ENCODE measurements at places on chromosomes 1 and 21.

GRCh38 chr1:18640228-18641004 is 9.8 kb downstream of the PAX7 start:
- DNase-seq: no peak

GRCh38 chr1:247113094-247113497 is 8.9 kb upstream of the ZNF669 start:
- DNase-seq: no peak

- no peak for DNase-seq
Measured at GRCh38 chr1:60916906-60917305, 165.5 kb upstream of the NFIA start.

DNA sequence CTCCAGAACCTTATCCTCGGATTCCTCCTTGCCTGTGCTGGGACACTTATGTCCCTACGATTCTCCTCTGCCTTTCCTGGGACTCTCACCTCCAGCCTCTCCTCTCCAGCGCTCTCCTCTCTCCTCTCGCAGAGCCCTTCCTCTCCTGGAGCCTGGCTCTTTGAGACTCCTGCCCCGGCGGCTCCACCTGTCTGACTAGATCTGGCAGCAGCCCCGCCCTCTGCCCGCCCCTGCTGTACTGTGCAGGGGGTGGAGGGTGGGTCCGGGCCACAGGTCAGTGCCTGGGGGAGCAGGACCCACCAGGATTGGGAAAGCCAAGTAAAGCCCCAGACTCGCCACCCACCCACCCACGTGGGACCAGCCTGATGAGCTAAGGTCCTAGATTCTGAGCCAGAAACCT is 1.6 kb downstream of the ELOVL1 start:
- DNase-seq: no peak

DNA sequence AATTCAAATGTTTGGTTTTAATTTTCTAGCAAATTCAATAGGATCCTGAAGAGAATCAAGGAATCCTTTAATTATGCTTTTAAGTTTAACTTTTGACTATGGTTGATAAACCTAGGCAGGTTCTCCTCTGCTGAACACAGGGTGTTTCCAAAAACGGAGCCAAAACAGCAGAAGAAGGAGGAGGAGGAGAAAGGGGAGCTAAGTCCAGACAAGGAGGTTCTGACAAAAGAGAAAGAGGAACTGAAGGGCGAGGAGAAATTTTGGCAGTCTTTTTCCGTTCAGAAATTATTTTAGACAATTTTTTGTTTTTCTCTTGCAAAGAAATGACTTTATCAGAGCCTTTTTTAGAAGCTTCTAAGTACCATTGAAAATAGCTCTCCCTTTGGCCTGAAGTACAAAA is 33.2 kb upstream of the FNBP1L start:
- DNase-seq: no peak

- no peak for DNase-seq
Measured at GRCh38 chr21:39935716-39936115, 68.5 kb downstream of the PCP4 start.

GRCh38 chr1:205150651-205151428 is 29.1 kb upstream of the RBBP5 start:
- no peak for DNase-seq

GRCh38 chr1:157994704-157995582 is 1.5 kb downstream of the KIRREL1 start:
- no peak for DNase-seq

DNA sequence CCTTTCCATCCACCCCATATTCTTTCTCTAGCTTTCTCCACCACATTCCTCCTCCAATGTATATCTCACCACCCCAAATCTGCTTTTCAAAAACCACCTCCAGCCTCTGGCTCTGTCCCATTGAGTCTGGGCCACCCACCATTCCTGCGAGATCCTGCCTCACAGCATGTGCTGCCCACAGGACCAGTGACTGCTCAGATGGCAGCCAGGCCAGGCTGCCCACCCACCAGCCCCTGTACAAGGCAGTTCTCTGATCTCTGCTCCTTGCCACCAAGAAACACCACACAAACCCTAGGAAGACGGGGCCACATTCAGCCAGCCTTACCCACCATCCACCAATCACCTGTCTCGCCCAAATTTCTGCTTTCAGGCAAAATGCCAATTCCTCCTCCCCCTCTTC is 53.7 kb downstream of the PLEKHA6 start:
- DNase-seq: no peak
